ENCODE measurements at places on chromosomes 5 and 9.

GRCh38 chr5:112861638-112861985 is 525 bp downstream of the SRP19 start:
- no peak for DNase-seq

GRCh38 chr5:170636801-170637477 is 133.1 kb downstream of the KCNIP1 start:
- no peak for DNase-seq

GRCh38 chr9:78437806-78438205 is 140.9 kb downstream of the PSAT1 start:
- DNase-seq, result no peak

- DNase-seq, result no peak
Measured at GRCh38 chr9:20664501-20664900, 19.6 kb upstream of the FOCAD start.

DNA sequence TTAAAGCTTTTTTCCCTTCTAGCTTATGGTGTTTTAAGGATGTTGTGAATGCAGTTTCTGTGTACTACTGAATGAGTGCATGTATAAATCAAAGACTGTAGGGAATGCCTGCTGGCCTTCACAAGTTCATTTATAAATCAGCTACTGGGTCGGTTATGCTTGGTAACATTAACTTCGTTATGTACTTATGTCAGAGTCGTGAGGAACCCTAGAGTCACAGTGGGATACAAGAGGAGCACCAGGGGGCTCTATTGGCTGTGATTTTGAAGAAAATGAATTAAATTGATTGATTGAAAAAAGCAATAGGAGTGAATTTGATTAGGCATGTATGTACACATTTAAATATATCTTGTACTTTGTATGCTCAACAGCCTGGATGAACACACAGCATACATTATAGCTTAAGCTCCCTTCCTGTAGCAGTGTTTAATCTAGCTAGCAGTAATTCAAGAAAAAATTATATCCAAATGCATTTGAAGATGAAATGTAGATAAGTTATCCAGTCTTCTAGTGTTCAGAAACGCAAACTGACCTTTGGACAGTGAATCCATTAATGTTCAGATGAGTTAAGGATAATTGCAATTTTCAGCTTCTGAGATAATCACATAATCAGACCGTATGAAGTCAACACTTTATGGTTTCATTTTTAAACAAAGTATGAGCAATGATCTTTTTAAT is 204.2 kb downstream of the KDM4C start:
- no peak for DNase-seq

DNA sequence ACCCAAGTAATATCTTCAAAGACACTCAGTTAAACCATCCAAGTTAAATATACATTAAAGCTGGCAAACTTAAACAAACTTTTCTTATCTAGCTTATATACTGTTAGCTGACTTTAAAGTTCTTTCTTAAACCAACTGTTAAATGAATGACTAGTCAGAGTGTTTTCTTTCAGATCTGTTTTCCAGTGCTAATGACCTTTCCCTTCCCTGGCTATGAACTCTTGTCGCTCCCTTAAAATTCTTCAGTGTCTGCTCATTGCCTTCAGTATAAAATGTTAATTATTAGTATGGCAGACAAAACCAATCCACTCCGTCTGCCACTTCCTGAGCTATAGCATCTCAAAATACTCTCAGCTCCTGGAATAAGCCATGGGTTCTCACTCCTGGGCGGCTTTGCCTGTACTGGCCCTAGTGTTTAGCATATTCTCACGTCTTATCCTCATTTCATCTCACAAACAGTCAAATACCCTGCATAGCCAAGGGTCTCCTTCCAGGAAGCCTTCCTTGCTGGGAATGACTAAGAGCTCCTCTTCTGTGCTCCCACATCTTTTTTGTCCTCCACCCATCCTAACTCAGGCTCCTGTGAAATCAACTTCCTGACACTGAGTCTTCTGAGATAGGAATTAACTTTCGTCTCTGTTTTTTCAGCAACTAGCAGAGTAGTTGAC is 87.7 kb downstream of the VCAN start:
- no peak for DNase-seq

- DNase-seq, result no peak
Measured at GRCh38 chr9:14212077-14212476, 101.9 kb downstream of the NFIB start.

GRCh38 chr5:9523090-9523823 is 22.6 kb downstream of the SEMA5A start:
- DNase-seq, result no peak

DNA sequence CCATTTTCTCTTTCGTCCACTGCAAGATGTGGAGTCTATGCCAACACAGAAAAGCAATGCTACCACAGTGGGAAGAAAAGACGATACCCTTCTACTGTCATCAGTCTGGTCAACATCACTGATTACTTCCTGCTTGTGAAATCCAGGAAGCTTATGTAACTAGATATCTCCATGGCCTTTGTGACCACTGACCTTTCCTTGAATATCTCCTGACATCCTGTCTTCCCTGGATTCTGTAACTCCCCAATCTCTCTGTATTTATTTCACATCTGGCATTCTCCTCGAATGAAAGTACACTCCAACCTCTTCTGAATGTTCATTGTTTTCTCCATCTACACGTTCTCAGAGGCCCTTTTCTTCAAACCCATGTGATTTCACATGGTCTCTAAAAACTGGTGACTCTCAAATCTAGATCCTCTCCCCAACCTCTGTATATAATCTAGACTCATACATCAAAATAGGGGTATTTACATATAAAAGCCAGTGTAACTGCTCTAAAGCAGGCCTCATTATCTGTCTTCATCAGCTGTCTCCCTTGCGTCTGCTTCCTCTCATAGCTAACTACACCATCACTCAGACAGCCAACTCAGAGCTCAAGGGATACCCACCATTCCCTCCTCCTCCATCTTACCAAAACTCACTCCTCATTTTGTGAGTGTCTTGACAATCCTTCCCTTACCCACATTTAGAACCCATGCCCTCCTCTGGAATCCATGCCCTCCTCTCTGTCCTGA is 156.8 kb downstream of the SEMA5A start:
- DNase-seq, result no peak

- no peak for DNase-seq
Measured at GRCh38 chr5:73507062-73507461, 8.8 kb downstream of the BTF3 start.

GRCh38 chr5:33287242-33287641 is 153.5 kb upstream of the TARS1 start:
- DNase-seq, result no peak

GRCh38 chr5:72599519-72600370 is 92.5 kb upstream of the ZNF366 start:
- no peak for DNase-seq

DNA sequence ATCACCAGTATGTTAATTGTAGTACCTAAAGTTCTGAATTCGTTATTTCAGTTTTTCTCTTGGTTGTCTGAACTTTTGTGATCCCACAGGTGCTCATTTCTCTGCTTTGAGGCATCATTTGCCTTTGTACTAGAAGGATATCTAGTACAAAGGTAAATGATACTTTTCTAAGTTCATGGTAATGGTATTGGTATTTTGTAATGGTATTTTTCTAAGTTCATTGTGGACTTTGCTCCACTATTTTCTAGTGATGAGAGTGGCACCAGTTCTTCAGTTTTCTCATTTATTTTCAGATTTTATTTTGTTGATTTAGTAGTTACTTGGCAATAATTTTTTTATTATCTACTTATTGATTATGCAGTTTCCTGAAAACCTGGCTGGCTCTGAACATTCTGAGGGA is 42.0 kb downstream of the RAB24 start:
- no peak for DNase-seq

- peak; percentile 32 for DNase-seq
Measured at GRCh38 chr5:38650946-38651345, 94.5 kb upstream of the LIFR start.

DNA sequence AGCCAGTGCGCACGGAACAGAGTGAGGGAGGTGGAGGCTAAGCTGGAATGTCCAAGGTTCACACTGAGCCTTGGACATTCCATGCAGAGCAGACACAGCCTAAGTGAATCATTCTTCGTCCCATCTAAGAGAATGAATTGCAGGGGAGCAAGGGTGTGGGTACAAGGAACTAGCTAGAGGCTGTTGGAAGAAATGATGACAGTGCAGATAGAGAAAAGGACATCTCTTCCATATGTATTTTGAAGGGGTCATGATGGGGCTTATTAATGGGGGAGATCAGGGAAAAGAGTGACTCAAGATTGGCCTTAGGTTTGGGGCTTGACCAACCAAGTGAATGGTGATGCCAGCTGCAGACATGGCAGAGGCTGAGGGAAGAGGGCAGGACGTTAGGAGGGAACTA is 59.2 kb downstream of the MTX3 start:
- no peak for DNase-seq

GRCh38 chr5:180683220-180683922 is 34.0 kb upstream of the FLT4 start:
- no peak for DNase-seq

GRCh38 chr5:143074414-143074996 is 304.3 kb downstream of the ARHGAP26 start:
- DNase-seq, result no peak

- DNase-seq, result no peak
Measured at GRCh38 chr5:61471352-61471751, 139.3 kb downstream of the ZSWIM6 start.

- no peak for DNase-seq
Measured at GRCh38 chr5:102910240-102911226, 155.4 kb downstream of the PAM start.

GRCh38 chr9:16869882-16870595 is 431 bp downstream of the BNC2 start:
- no peak for DNase-seq

GRCh38 chr5:138635708-138636107 is 60.5 kb upstream of the HSPA9 start:
- no peak for DNase-seq

DNA sequence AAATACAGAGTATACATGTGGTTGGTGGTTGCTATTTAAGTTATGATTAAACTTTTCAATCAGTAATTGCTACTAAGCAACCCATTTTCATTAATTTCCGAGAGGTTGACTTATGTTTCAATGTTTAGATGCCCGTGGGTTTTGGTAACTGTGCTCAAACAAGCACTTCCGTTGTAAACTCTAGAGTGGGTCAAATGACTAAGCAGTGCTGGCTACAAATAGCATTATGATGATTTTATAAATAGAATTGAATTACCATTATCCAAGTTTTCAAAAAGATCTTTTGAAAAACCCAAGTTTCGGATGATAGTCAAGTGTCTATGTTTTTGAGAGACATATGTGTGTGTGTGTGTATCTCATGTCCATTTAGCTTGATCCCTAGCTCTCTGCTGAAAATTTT is 2369.4 kb upstream of the ACO1 start:
- peak; percentile 3 for DNase-seq

DNA sequence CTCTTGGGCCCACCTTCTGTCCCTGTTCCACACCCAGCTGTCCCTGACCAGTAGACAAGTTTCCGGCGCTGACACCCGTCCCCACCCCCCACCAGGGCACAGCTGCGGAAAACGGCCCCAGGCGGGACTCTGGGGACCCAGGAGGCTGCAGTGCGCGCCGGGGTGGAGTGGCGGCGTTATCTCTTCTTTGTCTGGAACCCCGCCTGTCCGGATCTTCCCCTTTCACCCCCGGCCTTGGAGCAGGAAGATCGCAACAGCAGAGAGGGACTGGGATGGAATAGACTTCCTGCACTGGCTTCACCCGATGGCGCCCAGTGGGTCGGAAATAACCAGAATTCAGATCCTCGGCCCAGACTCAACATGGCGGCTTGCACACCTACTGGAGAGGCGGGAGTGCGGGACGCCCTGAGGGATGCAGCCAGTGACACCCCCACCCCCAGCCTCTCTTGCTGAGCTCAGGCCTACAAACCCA is 4.7 kb downstream of the PAX5 start:
- no peak for DNase-seq

- no peak for DNase-seq
Measured at GRCh38 chr5:79811081-79811480, 121.4 kb downstream of the CMYA5 start.

DNA sequence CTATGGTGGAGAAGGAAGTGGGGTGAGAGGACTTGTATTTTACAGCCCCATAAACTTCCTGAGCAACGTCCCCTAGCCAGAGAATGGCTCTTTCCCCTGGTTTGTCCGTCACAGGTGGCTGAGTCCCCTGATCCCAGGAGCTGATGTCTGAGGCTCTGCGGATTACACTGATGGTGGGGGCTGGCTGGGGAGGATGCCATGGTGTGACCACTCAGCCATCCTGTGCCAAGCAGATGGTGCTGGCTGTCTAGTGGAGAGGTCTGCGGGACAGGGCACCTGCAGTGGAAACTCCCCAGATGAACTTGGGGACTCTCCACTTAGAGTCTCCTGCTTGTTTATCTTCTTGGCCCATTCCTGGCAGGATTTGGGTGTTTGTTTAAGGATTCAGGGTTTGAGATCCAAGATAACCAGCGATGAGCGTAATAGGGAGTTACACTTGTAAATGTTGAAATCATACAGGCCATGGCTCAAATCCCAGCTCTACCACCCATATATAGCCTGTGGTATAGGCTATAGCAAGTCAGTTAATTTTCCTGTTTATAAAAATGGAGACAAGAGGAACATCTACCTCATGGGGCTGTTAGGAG is 4.7 kb upstream of the PTGS1 start:
- no peak for DNase-seq

DNA sequence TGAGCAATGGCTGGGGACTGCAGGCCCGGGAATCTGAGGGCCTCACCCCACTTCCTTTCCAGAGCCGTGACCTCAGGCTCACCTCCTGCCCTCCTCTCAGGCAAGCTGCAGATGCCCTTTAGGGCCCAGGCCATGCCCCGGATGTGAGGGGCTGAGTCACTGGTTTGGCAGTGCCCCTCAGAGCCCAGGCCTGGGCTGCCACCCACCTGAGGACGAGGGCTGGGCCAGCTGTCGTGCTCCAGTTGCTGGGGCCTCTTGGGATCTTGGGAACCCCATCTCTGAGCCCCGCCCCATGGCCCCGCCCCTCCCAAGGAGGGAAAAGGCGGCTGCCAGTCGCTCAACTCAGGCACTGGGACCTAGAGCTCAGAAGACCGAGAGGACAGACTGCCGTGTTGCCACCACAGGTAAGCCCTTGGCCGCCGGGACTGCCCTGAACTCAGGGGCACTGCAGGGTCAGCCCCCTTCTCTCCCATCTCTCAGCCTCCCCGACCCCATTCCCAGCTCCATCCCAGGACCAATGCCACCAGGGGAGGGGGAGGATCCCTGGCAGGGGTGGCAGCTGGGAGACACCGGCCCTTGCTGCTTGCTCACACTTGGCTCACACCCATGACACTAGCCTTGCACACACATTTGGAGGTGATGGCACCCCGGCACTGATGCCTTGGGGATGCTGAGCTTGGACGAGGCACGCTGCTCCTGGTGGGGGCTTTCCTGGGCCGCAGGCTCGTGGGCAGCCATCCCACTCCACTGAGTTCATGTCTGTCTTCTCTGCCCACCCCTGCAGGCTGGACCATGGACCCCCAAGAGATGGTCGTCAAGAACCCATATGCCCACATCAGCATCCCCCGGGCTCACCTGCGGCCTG is at the start of gene CYSRT1:
Gene CYSRT1 (plus strand): TSS at position 345 of the 865 bp plus-strand sequence. CDS start 448 bp downstream, at position 793.
- no peak for DNase-seq

DNA sequence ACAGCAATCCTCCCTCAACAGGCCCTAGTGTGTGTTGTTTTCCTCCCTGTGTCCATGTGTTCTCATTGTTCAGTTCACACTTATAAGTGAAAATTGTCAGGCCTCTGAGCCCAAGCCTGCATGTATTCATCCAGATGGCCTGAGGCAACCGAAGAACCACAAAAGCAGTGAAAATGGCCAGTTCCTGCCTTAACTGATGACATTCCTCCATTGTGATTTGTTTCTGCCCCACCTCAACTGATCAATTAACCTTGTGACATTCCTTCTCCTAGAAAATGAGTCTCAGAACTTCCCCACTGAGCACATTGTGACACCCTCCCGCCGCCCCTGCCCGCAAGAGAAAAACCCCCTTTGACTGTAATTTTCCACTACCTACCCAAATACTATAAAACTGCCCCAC is 17.4 kb upstream of the TRPC7 start:
- DNase-seq, result no peak

- no peak for DNase-seq
Measured at GRCh38 chr5:68339921-68340321, 124.4 kb downstream of the PIK3R1 start.

Data from stromal cell of bone marrow (primary cell).